Vagina (tissue), 2 donors: ENCODE measurements at places on chromosomes 6 and 20. TPM values are rescaled to one million over a fixed set of nuclear protein-coding genes. Genes with fewer than 3 reads are reported as not detected.

ESR1 gene
- 50.3 TPM for total RNA-seq

SMPDL3A gene
- 44.7 TPM for total RNA-seq

GRCh38 chr6:167219967-167220512 is 62.3 kb upstream of the GPR31 start:
- DNase-seq: no peak

DNA sequence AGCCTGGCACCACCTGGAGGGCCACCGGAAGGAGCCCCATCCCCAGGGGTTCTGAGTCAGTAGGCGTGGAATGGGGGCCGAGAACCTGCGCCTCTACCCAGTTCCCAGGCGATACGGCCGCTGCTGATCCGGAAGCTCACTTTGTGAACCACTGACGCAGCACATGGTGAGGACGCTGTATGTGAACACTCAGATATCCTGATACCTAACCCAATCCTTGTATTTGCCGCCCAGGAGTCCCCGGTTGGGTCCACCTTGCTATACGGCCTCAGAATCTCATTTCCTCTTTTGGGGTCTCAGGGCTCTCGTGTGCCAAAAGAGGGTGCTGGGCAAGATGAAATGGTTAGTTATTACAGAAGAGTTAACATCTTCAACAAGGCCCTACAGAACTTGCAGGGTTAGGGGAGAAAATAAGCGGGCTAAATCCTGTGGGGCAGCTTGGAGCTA is 604 bp upstream of the RAB5IF start:
- no peak for DNase-seq
